ENCODE measurements at places on chromosomes 12 and 14. TPM values are rescaled to one million over a fixed set of nuclear protein-coding genes. Genes with fewer than 3 reads are reported as not detected.
A peak's percentile ranks its signal among the peaks of the same experiment; 100 is the strongest.

- DNase-seq: no peak
Measured at GRCh38 chr12:88977115-88977514, 375.2 kb downstream of the DUSP6 start.

GRCh38 chr12:72178871-72179270 lies 93.3 kb upstream of the TRHDE start:
- DNase-seq: no peak

DNA sequence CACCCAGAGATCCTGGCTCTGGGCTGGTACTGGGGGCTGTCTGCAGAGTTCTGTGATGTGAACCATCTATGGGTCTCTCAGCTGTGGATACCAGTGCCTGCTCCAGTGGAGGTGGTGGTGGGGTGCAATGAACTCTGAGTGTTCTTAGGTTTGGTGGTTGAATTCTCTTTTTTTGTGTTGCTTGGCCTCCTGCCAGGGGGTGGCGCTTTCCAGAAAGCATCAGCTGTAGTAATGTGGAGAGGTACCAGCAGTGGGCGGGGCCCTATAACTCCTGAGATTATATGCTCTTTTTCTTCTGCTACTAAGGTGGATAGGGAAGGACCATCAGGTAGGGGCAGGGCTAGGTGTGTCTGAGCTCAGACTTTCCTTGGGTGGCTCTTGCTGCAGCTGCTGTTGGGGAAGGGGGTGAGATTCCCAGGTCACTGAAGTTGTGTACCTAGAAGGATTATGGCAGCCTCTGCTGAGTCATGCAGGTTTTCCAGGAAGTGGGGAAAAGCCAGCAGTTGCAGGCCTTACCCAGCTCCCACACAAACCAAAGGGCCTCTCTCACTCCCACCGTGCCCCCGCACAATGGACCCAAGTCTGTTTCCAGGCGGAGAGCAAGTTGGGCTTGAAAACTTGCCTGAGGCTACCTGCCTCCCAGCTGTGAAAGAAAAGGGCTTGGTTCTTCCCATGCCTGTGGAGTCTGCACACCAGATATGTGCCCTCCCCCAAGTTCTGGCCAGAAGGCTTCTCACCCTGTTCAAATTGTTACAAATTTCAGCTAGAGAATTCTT lies 18.6 kb downstream of the CCER1 start:
- no peak for DNase-seq

DNA sequence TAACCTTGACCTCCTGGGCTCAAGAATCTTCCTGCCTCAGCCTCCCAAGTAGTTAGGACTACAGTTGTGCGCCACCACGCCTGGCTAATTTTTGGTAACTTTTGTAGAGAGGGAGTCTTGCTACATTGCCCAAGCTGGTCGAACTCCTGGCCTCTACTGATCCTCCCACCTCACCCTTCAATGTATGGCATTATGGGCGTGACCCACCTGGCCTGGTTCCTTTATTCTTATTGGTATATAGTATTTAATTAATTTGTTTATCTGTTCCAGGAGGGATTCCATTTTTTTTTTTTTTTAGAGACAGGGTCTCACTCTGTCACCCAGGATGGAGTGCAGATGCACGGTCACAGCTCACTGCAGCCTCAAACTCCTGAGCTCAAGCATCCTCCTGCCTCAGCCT lies 40.9 kb upstream of the EAPP start:
- no peak for DNase-seq

- DNase-seq: no peak
Measured at GRCh38 chr12:21941506-21942376, 515 bp upstream of the ABCC9 start.

DNA sequence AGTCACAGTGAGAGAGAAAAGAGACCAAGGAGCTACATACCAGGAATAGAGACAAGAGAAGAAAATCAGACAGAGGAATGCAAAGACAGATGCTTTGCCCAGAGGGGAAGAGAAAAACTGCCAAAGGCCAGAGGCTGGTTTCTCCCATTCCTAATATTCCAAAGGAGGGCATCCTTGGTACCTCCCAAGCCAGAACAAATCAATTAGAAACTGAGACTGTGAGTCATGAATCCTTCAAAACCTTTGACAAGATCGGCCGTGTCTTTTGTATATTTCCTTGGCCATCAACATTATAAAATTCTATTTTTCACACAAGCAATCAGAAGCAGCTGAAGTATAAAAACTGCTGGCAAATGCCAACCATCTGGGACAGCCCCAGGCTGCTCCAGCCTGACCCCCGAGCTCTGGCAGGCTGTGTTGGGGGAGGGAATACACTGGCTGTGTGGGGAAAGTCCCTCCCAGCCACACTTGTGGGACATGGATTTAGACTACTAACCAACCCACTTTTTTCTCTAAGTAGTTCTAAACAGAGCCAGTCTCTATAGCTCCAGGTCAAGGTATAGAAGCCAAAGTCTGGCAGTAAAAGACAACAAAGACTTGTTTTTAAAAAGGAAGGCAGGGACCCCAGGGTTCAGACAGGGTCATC lies 13.7 kb downstream of the POMT2 start:
- DNase-seq: no peak

The GZMB gene
- total RNA-seq: 105 TPM

DNA sequence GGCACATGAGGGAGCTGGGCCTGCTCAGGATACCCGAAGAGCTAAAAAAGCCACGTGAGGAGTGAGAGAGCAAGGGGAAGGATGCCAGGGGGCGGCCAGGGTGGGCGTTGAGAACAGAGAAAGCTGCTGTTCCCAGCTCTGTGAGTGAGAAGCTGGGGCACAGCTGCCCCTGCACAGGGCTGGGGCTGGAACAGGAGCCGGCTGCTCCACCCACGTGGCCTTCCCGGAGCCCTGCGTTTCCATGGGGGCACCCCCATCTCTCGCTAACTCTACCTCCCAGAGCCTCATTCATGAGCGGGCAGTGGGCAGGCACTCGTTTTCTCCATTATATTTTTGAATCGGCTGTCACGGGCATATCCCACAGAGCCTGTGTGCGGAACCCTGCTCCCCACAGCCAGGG lies 42.7 kb downstream of the RFLNA start:
- DNase-seq: no peak

The VRTN gene
- not detected for total RNA-seq

The GPR84 gene
- total RNA-seq: 0.33 TPM

The TTC7B gene
- total RNA-seq: 2.9 TPM

- no peak for DNase-seq
Measured at GRCh38 chr12:22826026-22826425, 201.1 kb downstream of the ETNK1 start.

GRCh38 chr12:127785540-127785939 lies 481.4 kb upstream of the TMEM132C start:
- DNase-seq: no peak

The RPL10L gene
- not detected for total RNA-seq

The KRT83 gene
- total RNA-seq: not detected

DNA sequence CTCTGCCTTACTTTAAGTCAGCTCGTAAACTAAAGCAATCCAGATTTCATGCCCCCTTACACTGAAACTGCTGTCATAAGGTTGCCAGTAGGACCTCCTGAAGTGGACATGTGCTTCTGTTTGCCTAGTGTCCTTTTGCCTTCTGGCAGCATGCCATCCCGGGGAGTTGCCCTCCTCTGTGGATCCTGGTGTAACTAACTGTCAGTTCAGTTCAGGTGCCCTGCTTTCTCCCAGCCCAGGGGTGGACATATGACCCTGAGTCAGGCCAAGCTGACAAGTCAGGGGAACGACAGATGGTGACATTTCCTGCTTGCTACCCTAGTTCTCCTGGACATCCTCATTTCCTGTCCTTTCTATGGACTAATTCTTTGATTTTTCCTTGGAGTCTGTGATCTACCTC lies 25.6 kb downstream of the AKAP6 start:
- DNase-seq: no peak

The OR4N5 gene
- not detected for total RNA-seq

DNA sequence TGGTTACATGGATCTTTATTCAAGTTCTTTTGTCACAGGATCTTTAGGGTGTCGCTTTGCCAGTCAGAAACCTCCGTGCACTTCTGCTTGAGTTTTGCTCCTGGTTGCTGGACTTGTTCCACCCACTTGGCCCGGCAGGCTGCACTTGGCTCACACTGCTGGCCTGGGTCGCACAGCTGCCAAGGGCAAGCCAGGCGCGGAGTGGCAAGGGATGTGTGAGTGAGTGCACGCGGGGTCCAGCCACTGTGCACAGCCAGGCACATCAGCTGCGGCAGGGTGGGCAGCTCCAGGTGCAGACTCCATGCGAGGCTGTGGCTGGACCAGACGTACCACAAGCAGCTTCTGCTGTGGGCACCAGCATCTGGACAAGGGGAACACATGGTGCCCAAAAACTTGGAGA lies 76.6 kb downstream of the DERA start:
- DNase-seq: no peak

The ENDOU gene
- not detected for total RNA-seq

DNA sequence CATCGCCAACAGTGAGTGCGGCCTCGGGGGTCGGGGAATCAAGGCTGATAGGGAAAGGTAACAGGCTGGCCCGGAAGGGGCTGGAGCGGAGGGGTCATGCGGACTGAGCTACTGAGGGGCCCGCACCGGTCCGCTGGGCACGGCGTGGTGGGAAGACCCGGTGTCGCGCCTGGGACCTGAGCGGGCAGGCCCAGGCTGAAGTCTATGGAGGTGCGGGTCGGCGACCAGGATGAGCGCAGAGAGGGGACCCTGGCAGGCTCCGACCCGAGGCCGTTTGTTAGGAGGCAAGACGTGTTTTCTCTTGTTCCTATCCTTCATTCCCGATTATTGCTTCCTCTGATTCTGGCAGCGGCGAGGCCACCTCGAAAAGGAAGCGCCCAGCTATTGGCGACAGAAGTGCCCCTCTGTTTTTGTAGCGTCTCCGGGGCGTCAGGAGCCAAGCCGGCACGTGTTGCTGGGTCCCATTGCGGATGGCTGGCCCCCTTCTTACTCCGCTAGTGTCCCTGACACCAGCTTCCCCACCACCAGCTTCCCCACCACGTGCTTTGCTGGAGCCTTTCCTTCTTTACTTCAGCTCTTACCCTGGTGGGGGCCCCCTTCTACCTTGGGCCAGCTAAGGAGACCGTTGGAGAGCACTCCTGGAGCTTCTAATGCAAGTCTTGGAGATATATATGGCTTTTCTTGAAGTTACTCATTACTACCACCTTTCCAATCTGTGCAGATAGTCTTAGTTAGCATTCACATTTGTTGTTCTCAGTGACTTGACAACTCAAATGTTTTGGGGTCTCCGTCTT lies 653 bp downstream of the PA2G4 start:
- DNase-seq: peak; percentile 28

The CD27 gene
- total RNA-seq: 134 TPM

DNA sequence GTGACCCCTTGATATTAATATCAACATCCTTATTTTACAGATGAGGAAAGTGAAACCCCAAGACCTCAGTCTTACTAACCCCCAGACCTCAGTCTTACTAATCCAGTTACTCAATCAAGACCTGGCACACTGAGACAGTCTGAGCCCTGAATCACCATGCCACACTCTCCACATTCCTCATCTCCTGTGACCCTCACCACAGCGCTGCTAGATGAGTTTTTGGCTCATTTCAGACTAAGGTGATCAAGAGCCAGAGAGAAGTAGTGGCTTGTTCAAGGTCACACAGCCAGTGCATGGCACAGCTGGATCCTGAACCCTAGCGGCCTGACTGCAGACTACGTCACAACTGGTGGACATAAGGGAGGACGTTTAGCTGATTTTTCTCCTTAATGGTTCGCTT lies 579.2 kb downstream of the BCL11B start:
- DNase-seq: no peak

The RND1 gene
- total RNA-seq: 1.1 TPM

DNA sequence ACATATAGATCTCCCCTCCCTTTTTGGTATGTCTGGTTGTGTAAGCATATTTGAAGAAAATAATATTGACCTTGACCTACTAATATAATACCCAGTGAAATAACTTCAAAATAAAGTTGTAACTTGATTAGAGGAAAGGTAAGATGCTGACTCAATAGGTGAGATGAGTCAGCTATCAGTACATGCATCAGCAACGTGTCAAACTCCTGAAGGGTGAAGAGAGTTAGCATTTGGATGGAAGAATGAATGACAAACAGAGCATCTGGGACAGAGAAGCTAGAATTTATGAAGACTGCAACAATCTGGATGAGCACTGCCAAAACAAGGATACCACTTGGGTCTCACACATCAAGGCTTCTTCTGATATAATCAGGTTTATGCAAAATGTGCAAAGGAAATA lies 74.9 kb downstream of the PPP2R5E start:
- DNase-seq: no peak

GRCh38 chr12:25797386-25797785 lies 161.1 kb upstream of the RASSF8 start:
- DNase-seq: no peak
